ENCODE measurements at places on chromosomes 7 and 10. TPM values are rescaled to one million over a fixed set of nuclear protein-coding genes. Genes with fewer than 3 reads are reported as not detected.

GRCh38 chr7:155745737-155746136, 66.5 kb downstream of the SHH start:
- DNase-seq: no peak

DNA sequence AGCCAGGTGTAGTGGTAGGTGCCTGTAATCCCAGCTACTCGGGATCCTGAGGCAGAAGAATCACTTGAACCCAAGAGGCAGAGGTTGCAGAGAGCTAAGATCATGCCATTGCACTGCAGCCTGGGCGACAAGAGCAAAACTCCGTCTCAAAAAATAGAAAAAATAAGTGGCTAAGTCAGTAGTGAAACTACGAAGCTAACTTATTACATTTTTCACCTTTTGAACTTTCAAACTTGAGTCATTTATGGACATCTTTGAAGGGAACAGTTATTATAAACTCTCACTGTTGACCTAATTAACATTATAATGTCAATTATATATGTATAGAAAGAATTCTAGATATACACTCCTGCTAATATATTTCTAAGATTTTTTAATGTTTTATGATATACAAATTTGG, 541.5 kb upstream of the C7orf33 start:
- DNase-seq: no peak

GIGYF1 gene
- 5.7 TPM for polyA plus RNA-seq

GRCh38 chr7:121669144-121669543, 203.8 kb upstream of the PTPRZ1 start:
- no peak for DNase-seq

DNA sequence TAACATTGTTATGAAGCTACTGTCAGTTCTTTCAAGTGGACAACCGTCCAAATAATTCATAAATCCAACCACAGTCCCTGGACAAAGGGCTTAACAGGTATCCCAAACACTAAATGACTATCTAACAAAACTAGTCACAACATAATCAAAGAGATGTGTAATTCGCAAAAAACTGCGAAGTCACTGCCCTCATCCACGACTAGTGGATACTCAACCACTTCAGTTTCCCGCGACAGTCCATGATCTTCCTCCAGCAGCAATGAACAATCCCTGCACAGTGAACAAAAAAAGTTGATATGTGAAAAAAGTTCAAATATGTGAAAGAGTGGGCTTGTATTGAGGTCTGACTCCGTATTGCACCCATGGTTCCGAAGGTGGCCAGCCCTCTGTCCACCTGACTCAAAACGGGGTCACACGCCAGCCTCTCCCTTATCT, 287 bp downstream of the DCLRE1A start:
- no peak for DNase-seq

GRCh38 chr10:123774132-123774742, 108.1 kb downstream of the GPR26 start:
- DNase-seq: no peak

AKAP9 gene
- polyA plus RNA-seq: 13.6 TPM

LRRD1 gene
- 0.06 TPM for polyA plus RNA-seq

NFE2L3 gene
- polyA plus RNA-seq: 2.6 TPM

- DNase-seq: peak; percentile 32
Measured at GRCh38 chr10:15485684-15486316, 114.7 kb upstream of the FAM171A1 start.

- no peak for DNase-seq
Measured at GRCh38 chr7:42606193-42606905, 305.5 kb downstream of the C7orf25 start.

Data from BJ (cell line).